ENCODE measurements at places on chromosomes 7 and 10.

GRCh38 chr10:21145751-21146435, 248.8 kb upstream of the NEBL start:
- no peak for DNase-seq

- peak; percentile 64 for DNase-seq
These were observed 84.2 kb downstream of the ANK3 start for GRCh38 chr10:60305380-60305892.

GRCh38 chr10:22391600-22391999, 46.3 kb downstream of the SPAG6 start:
- no peak for DNase-seq

- no peak for DNase-seq
These were observed 360.4 kb downstream of the EXOC4 start for GRCh38 chr7:133613250-133613790.

GRCh38 chr10:21895932-21896331, 107.6 kb downstream of the DNAJC1 start:
- DNase-seq: no peak

- DNase-seq: no peak
These were observed 580.2 kb downstream of the SUGCT start for GRCh38 chr7:40715053-40715430.

- no peak for DNase-seq
These were observed 30.0 kb downstream of the ALDH18A1 start for GRCh38 chr10:95626500-95626899.

DNA sequence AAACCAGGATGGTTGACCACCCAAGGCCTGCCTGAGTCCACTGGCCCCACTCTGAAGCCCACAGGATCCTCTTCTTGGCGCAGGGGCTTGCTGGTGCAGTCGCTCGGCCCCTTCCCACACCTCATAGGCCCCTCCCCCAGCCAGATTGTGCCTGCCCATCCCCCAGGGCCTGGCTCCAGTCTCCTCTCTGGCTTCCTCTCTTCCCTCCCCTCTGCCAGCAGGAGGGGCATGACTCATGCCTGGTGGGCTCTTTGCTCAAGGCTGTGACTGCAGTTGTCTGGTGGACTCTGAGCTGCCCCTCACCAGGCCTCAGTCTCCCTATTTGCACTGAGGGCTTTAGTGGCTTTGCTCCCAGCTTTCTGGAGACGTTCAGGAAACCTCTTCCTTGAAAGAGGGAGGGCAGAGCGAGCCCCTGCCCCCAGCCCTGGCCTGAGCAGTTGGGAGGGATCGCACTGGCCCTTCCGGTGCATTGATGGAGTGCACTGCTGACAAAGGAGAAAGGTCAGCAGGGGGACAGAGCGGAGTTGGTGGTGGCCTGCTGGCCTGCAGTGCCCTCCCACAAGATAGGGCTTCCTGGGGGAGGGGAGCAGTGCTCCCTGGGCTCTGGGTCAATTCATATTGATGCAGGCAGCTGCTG, 60.7 kb downstream of the ZMIZ1 start:
- DNase-seq: peak; percentile 77

- DNase-seq: peak; percentile 20
These were observed 206 bp downstream of the UPF2 start for GRCh38 chr10:12042409-12042796.

DNA sequence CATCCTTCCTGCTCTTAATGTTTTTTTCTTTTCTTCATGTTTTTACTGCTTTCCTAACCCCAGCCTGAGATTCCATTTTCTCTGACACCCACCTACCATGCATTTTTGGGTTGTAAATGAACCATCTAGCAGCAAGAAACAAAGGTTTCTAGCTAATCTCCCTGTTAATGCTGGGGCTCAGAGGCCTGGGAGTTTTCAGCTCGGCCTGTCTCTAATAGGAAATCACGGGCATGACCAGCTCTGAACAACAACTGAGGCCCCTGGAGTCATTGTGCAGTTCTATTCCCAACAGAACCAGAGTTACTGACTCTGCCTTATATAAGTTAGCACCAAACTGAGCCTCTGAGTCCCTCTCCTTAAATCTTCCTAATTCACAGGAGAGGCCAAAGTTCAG, 134.8 kb downstream of the CFAP58 start:
- DNase-seq: no peak

GRCh38 chr7:38317515-38317914, 44.1 kb upstream of the TARP start:
- no peak for DNase-seq

GRCh38 chr10:131616040-131616439, 284.8 kb upstream of the PPP2R2D start:
- no peak for DNase-seq

DNA sequence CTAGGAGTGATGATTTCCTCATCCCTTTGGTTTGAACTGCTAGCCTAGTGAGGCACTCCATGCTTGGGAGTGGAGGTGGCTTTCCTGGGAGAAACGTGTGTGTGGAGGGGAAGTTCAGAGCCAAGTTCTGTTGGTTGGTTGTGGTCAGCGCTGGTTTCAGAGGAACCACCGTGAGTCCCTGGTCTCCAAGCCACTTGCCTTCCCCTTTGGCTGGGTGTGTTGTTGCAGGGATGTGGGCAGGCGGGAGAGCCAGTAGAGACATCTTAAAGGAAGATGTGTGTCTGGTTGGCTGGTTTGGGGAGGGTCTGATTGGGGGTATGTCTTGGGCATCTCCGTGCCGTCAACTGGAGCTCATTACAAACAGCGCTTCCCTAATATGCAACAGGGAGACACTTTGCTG, 130.8 kb upstream of the TCF7L2 start:
- DNase-seq: no peak

- no peak for DNase-seq
These were observed 25.2 kb upstream of the OTUD1 start for GRCh38 chr10:23413629-23414089.

DNA sequence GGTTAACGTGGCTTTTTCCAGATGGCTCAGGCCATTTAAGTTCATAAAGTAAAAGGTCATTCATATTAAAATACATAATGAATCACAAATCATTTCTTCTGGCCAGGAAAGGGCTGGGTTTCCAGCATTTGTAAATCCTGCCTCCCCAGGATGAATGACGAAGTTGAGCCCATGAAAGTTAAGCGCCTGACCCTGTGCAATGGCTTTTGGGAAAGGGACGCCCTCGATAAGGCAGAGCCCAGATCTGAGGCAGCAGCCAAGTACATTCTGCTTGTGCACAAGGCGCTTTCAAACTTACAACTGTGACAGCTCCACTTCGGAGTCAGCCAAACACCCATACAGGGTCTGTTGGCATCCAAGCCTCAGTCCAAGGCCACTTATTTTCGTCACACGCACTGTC, 2.8 kb downstream of the GIMAP6 start:
- no peak for DNase-seq

- DNase-seq: peak; percentile 35
These were observed 65.3 kb upstream of the ARID5B start for GRCh38 chr10:61835946-61836887.

- DNase-seq: no peak
These were observed 49.6 kb downstream of the CPED1 start for GRCh38 chr7:121037957-121038716.

DNA sequence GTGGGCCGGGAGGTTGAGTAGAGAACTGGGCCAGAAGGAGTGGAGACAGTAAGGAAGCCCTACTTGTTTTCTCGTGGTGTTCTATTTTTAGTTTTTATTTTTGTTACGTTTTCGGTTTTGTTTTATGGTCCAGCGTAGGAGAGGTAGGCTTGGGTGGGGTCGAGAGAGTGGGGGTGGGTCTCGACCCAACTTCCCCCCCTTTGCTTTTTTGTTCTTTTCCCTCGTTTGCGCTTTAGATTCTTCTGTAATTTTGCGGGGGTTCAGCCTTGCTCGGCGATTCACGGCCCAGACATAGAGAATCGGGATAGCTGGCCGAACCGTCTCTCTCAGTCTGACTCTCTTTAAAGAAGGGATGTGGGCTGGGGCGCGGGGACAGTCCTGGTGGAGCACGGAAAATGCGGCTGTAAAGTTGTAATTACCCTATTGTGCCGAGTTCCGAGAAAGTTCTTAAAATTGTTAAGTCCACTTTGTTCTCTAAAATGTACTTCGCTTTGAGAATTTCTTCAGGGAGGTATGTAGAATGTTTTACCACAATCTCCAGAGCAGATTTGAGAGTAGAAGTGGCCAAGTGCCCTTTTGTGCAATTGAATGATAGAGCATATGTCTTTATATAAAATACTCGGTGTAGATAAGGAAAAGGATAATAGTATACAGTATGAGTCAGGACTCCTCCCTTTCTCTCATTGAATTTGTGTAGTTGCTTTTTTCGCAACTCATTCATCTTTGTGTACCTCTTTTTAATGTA, 816 bp downstream of the DMTF1 start:
- DNase-seq: peak; percentile 14

GRCh38 chr10:83352588-83352987, 786.7 kb upstream of the GHITM start:
- no peak for DNase-seq

DNA sequence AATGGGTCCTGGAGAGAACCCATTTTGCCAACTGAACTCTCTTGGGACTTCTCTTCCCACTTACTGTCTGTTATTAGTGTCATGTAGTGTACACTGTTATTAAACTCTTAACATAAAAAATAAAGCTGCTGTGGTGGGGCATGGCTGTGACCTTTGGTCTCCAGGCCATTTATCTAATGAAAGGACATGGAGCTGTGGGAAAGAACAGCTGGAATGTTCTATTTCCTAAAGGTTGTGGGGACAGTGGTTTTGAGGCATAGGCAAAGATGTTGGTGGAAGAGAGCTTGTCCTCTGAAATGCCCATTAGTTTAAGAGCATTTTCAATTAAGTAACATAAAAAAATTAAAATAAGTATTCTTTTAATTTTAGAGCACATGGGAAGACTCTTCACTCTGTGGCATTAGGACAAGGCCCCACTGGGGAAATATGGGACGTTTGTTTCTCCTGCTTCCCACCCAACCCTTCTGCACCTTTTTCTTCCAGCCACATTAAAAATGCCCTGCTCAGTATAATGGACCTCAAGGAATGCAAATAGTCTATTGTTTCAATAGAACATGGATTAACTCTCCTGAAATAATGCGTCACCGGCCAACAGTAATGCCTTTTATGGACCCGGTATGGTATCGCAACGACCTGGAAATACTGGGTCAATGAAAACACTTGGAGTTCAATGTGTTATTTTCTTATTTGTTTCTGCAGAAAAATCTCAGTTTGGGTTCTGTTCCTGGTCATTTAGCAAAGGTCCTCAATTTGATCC, 149.6 kb downstream of the BUB3 start:
- no peak for DNase-seq

DNA sequence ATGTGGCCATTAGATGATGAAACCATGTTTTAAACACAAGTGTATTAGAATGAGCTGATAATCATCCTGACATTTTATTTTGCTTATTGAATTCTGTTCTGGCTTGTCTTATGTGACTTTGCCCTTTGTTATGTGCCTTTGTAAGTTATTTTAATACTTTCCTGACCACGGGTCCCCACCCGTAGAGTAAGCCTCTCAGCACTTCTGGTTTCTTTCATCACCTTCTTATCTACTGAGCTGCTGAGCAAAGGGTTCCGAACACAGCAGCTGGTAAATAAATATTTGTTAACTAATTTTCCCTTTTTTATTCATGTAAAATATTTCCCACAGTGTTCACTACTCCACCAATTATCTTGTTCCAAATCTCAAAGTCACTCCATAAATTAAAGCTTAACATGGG, 1115.3 kb downstream of the SORCS3 start:
- DNase-seq: no peak

GRCh38 chr10:45239642-45240041, 75.8 kb downstream of the OR13A1 start:
- DNase-seq: peak; percentile 43

DNA sequence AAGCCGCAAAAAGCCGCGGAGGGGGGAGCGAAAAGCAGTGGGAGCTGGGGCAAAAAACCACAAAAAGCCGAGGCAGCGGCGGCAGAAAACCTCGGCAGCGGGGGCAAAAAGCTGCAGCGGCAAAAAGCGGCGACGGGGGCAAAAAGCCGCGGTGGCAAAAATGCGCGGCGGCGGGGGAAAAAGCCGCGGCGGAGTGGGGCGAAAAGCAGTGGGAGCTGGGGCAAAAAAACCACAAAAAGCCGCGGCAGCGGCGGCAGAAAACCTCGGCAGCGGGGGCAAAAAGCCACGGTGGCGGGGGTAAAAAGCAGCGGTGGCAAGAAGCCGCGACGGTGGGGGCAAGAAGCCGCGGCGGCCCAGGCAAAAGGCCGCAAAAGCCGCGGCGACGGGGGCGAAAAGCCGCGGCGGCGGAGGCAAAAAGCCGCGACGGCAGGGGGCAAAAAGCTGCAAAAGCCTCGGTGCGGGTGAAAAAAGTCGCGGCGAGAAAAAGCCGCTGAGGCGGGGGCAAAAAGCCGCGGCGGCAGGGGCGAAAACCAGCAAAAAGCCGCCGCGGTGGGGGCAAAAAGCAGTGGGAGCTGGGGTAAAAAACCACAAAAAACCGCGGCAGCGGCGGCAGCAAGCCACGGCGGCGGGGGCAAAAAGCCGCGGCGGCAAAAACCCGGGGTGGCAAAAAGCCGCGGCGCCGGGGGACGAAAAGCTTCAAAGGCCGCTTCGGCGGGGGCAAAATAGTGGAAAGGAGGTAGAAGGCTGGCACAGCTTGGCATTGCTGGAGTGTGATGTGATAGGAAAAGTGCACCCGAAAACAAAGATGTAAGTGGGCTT, 135.9 kb downstream of the ZNF92 start:
- no peak for DNase-seq

DNA sequence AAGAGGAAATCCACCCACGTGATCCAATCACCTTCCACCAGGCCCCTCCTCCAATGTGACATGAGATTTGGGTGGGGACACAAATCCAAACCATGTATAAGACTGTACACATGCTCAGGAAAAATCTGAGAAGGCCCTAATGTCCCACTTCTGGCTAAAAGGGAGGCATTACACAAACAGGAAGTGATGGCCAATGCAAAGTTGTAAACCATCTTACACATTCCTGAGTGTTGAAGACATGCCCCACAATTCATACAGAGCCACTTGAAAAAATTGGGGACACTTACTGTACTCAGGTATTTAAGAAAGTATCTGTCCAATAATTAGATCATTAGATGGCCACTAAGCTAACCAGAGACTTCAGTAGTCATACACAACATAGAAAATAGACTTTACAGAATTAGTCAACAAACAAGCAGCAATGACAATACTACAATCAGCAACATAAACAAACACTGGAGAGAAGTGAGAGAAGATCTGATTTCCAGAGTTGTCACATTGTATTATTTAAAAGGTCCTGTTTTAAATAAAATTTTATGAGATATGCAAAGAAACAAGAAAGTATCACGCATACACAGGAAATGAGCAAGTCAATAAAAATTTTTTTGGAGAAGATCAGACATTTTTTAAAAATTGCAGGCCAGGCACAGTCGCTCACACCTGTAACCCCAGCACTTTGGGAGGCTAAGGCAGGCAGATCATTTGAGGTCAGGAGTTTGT, 143.3 kb downstream of the DGKI start:
- DNase-seq: no peak

DNA sequence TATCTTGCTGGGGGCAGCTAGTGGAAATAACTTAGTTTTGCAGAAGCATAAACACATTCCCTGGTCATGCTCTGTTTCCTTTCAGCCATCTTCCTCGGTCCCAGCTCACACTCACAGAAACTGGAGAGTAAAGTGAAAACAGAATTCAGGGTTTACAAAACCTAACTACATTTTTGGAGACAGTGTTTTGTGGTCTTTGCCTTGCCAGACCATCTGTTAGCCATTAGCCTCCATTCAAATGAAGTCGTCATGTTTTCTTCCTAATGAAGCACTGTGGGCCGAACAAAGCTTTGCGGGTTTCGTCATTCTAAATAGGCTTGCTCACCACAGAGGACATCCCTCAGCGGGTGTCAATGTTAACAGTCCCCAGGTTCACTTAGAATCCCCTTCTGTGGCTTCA, 214.6 kb upstream of the TMEM72 start:
- DNase-seq: peak; percentile 94

Measured in fibroblast of skin of scalp (primary cell).